ENCODE measurements at places on chromosomes 4 and X. TPM values are rescaled to one million over a fixed set of nuclear protein-coding genes. Genes with fewer than 3 reads are reported as not detected.
A peak's percentile ranks its signal among the peaks of the same experiment; 100 is the strongest.

DNA sequence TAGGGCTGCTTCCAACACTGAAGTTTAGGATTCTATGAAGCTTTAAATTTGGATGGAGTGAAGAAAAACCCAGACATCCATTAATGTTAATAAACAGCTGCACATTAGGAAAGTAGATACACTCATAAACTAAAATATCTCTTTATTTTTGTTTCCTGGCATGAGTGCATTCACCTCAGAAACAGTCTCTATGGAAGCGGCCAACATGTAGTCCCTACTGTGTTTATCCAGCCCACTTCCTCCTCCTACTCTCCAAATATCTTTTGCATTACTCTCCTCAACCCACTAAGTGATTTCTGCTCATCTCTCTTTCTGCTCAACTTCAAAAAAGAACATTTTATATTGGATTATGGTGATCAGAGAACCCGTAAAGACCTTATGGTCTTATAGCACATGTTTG is 180.3 kb upstream of the MXRA5 start:
- no peak for DNase-seq

GRCh38 chr4:110586131-110586850 is 36.6 kb downstream of the PITX2 start:
- no peak for DNase-seq

GRCh38 chrX:103405009-103405333 is 28.6 kb downstream of the BEX3 start:
- no peak for DNase-seq

GRCh38 chr4:83757121-83757621 is 221.3 kb downstream of the GPAT3 start:
- DNase-seq, result no peak

DNA sequence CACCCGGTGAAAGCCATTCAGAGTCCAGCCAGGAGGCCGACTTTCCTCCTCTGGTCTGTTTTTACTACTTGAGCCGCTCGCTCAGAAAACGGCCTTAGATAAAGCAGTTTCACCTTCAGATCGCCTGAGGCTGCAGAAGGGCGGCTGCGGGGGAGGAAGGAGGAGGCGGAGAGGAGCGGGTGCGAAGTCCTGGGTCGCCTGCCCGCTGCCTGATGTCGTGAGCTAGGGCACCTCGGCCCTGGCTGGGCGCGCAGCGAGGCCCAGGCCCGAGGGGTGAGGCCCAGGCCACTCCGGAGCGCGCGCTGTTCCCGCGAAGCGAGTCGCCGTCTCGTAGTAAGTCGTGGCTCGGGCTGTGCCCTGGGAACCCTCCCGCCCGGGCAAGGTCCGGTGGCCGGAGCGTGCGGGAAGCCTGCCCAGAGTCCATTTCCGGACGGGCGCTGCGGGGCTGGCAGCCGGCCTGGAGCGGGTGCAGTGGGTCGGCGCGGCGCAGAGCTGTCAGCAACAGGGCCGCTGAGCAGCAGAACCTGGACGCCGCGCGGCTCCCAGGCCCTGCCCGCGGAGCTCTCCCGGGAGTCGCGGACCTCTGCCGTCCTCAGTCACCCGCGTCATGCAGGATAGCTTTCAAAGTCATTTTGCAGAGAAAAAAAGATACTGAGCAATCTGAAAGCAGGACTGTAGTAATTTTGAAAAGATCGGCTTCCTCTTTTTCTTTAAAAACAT is 18.6 kb downstream of the TRIM2 start:
- peak; percentile 48 for DNase-seq

DNA sequence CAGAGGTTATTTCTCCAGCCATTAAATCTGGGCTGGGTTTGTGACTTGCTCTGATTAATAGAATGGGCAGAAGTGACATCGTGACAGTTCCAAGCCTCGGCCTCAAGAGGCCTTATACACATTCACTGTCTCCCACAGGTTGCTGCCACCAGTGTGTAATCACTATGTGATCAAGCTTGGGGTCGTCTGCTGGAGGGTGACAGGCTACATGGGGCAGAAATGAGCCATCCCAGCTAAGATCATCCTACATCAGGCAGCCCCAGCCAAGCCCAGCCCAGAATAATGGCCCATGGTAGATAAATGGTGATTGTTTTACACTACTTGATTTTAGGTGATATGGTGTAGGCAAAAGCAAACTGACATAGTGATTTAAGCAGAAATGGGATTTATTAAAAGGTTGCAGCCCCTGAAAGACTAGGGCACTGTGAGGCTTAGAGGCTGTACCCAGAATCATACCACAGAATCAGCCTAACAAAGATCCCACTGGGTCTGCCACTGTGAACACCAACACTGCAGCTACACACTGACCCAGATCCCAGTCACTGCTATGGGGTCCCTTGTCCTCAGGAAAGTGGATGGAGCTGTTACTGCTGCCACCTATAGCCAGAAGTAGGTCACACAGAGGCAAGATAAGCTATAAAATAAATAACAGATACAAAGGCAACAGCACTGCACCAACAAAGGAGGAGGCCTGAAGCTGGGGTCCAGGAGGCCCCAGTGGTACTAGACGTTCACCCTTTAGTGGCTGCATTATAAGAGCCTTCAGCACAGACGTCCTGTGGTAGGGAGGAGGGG is 159.6 kb upstream of the RBPJ start:
- DNase-seq, result no peak

- DNase-seq, result peak; percentile 72
Observed at GRCh38 chrX:10620121-10620699, at the start of gene MID1. Gene MID1 (minus strand): TSS chrX:10620585. CDS start chrX:10567547, 53,038 bp downstream.

DNA sequence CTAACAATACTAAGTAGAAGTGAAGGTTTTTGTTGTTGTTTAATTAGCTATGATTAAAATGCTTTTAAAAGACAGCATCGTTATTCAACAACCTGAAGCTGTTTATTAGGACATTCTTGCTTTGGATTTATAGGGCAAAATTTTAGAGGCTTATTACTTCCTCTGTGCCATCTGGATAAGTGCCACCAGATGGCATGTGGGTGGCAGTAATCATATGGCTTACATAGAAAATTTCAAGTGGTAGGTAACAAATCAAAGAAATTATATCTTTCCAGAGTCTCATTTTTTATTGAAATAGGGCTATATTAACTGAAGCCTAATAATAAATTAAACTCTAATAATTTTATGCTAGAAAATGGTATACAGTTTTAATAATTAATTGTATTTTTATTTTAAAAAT is 83.3 kb upstream of the HTR2C start:
- DNase-seq, result no peak

DNA sequence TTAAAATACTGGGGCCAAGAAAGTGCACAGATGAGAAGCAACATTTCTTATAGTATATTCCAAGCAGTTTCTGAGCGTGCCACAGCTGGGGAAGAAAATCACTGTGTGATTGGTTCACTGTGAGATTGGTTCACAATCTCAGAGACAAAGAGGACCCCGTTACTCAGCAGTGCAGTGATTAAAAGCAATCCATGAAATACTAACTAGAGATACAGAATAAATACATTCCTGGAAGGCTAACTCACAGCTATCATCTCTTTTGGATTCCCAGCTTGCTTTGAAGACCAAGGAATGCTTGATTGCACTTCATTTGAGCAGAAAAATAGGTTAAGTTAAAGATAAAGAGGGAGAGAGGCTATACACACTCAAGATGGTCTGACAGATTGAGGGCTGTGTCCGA is 132.1 kb upstream of the RAPGEF2 start:
- DNase-seq, result no peak

GRCh38 chrX:134990801-134991481 is at the start of gene SMIM10:
Gene SMIM10 (plus strand): TSS chrX:134990991. CDS start chrX:134991096, 105 bp downstream.
- DNase-seq, result peak; percentile 85

- DNase-seq, result no peak
Observed at GRCh38 chr4:48380583-48381167, 39.3 kb downstream of the SLAIN2 start.

DNA sequence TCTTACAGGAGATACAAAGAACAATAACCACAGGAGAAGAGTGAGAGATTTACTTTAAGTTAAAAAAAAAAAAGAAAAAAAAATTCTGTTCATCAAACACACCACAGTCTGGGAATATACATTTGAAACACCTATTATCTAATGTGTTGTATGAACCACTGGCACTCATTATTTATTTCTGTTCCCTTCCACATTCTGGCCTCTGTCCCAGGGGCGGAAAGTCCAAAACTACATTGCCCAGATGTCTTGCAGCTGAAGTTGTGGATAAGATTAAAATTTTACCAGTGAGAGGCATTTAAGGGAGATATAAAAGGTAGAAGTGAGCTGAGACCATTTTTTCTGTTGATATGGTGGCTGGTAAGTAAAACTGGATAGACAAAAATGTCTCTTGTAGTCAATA is 56.2 kb downstream of the SCLT1 start:
- no peak for DNase-seq

DNA sequence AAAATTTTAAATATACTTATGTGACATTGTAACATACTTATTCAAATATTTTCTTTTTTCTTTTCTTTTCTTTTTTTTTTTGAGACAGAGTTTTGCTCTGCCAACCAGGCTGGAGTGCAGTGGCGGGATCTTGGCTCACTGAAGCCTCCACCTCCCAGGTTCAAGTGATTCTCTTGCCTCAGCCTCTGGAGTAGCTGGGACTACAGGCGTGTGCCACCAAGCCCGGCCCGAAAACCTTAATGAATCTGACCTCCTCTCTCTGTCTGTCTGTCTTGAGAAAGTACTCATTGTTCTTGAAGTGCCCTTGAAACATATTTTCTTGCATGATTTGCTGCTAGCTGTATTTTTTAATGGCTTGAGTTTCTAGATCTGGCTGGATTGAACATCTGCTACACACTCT is 136.8 kb downstream of the ANAPC4 start:
- no peak for DNase-seq

- DNase-seq, result no peak
Observed at GRCh38 chr4:70688795-70689231, 481 bp downstream of the UTP3 start.

GRCh38 chr4:76203541-76203940 is 10.1 kb downstream of the SCARB2 start:
- DNase-seq, result no peak

DNA sequence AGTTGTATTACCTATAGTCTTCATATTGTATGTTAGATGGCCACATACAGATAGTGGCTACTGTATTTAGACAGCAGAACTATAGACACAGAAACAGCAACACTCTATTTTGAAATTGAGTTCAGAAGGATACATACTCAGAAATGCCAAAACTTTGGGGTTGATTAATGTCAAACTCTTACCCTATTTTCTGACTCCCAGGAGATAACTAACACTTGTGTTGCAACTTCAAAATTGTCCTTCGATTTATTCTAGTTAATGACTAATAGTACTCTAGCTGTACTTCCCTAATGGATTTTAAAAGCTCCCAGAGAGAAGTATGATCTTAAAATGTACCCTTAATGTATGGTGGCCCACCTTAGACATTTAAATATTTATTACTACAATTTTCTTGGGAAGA is 229.9 kb upstream of the UGT8 start:
- DNase-seq, result no peak

GRCh38 chr4:66569228-66569627 is 898.9 kb upstream of the EPHA5 start:
- no peak for DNase-seq

DNA sequence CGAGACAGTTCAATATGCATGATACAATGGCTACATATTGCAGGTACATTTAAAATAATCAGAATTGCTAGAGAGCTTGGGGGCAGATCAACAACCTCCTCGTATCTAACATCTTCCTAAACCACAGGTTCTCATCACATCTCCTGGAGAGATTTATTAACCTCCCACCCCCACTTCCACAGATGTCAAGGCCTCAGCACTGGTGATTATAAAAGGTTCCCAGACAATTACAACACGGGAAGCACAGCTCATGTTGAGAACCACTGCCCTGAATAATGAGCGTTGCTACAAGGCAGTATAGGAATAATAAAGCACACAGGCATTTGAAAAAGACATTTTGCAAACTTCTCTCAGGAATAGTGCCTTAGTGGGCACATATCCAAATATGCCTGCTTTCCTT is 42.8 kb downstream of the ELOVL6 start:
- no peak for DNase-seq

Gene UGT2B7
- total RNA-seq, result 22.2 TPM

Gene COMMD8
- total RNA-seq, result 12.3 TPM

Gene DDIT4L
- 2.1 TPM for total RNA-seq

Gene SH2D1A
- total RNA-seq, result 0.43 TPM

Gene EPGN
- total RNA-seq, result not detected

Gene CA5B
- total RNA-seq, result 5.3 TPM

Data from uterus (tissue), 4 donors.